ENCODE measurements at places on chromosomes 16 and 17.

DNA sequence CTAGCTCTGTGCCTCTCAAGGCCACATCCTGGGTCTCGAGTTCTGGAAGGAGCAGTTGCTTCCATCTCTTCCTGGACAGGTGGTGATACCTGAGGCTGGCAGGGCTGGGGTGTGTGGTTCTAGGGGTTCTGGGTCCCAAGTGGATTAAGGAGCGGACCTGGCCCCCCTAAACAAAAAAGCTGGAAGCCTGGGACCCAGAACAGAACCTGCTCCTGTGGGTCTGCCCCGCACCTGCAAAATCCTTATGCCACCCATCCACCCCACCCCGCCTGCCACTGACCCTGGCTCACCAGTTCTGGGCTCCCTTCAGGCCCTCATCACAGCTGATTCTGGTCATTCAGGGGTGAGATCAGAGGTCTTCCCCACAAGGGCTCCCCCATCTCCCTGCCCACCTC lies 44.8 kb downstream of the ADCY7 start:
- no peak for DNase-seq

DNA sequence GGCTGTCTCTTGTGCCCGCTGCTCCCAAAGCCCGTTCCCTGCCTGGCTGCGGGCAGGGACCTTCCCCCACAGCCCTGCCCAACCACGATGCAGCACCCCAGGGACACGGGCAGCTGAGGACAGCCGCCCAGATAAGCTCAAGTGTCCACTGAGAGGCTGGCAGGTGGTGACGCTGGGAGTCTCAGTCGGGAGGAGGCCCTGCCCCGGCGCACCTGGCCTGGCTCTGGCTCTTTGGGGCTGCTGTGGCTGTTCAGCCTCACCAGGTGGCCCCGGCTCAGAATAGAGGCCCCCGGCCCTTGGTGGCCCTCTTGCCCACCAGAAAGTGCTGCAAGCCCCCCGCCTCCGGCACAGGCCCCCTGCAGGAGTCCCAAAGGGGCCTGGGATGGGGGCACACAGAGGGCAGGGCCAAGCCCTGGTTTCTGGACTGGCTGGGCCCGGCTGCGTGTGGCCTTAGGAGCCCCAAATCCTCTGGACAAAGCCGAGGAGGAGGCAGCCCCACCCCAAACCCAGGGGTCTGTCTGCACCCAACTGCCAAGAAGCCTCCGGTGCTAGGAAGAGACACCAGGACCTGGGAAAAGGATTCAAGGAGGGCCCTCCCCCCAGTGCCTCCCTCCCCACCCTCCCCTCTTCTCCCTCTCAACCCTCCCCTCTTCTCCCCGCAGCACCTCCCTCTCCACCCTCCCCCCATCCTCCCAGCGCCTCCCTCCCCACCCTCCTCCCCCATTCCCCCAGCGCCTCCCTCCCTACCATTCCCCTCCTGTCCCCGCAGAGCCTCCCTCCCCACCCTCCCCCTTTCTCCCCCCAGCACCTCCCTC lies 5.3 kb downstream of the NTHL1 start:
- DNase-seq = no peak

- no peak for DNase-seq
Measured at GRCh38 chr16:25126820-25127232, 15.3 kb downstream of the LCMT1 start.

DNA sequence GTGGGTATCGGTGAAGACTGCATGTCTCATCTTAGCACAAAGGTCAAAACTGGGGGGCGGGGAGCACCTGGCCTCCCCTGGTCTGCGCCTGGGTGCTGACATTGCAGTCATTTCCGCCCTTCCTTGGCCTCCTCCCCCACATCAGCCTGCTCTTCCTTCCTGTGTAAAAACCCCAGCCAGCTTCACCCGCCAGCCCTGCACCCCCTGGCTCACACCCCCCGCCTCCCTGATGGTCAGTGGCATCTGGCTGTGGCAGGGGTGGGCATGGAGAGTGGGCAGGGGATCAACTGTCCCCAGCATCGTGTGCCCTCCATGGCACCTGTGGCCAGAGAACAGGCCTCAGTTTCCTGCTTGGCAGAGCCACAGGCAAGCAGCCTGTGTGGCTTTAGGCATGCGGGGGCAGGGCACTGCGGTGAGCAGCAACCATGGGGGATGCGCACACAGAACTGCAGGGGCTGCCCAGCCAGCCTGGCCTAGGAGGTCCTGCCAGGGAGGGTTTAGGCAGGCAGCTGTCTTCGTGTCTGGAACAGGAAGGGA lies 26.5 kb upstream of the LASP1NB start:
- DNase-seq = no peak

GRCh38 chr16:88005968-88006367 lies 54.7 kb downstream of the BANP start:
- DNase-seq = no peak

DNA sequence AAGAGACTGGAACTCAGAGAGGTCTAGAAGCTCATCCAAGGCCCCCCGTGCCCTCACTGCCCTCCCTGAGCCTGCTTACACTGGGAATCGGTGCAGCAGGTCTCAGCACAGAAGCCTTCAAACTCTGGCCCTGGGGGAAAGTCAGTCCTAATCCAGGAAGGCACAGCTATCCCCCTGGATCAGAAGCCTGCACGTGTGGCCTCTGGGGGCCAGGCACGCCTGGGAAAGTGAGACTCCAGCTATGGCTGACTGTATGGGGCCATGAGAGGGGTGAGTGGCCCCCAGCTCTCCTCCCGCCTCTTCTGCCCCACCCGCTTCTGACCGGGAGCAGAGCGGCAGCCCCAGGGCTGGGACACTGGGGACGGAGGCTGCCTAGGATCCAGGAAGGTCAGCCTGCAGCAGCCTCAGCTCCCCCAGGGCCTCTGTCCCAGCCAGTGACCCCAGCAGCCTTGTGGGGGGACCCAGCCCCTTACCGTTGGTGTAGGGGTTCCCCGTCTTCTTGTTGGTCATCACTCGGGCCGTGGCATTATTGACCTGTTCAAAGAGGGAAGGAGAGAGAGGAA lies 26.6 kb downstream of the ENGASE start:
- no peak for DNase-seq

GRCh38 chr16:26802965-26803364 lies 263.8 kb upstream of the C16orf82 start:
- no peak for DNase-seq

- peak; percentile 98 for DNase-seq
Measured at GRCh38 chr17:2416010-2416734, 15.3 kb upstream of the MNT start.

DNA sequence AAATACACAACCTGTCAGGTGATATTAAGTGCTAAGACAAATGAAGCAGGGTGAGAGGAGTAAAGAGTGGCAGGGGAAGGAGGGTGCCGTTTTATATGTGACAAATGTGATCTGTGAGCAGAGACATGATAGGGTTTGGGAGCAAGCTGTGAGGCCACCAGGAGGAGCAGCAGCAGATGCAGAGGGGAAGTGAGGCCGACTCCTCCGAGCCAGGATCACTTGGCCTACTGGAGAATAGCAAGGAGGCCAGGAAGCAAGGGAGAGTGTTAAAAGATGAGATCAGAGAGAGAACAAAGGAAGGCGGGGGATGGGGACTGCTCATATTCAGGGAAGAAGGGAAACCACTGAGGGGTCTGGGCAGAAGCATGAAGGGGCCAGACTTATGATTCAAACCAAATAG lies 129.4 kb downstream of the TANGO6 start:
- no peak for DNase-seq

DNA sequence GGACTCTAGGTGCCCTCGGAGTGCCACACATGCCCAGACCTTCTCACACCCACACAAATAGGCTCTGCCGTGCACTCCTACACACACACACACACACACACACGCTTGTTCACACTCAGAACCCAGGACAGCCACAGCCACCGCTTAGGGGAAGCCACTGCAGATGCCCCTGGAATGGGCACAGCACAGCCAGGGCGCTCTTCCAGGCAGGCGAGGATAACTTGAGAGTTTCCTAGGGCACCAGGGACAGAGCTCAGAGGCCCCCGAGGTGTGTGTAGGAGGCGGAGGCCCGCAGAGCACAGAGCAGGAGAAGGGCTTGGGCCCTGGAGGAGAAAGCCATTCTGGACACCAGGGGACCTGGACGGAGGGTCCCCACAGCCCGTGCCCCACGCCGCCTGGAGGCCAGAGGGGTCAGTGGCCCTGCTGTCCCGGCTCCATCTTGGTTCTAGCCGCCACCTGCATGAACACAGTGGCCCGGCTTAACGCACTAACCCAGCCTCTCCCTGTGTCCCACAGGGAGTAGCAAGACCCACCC lies 21.0 kb downstream of the TRARG1 start:
- DNase-seq = no peak

DNA sequence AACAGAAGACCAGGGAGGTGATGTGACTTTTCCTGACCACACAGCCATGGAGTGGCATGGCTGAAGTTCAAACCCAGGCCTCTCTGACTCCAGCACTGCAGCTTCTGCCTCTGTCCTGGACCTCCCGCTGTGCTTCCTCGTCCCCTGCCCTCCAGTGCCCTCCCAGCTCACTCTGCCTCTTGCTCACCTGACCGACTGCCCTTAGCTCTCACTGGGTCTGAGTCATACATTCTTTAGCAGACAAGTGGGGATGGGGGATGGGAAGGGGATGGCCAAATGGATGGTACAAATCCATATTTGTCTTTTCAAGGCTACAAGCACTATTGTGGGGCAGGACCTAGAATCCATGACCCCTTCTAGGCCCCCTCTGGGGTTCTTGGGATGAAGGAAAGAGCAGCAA lies 33.0 kb downstream of the PITPNM3 start:
- no peak for DNase-seq

DNA sequence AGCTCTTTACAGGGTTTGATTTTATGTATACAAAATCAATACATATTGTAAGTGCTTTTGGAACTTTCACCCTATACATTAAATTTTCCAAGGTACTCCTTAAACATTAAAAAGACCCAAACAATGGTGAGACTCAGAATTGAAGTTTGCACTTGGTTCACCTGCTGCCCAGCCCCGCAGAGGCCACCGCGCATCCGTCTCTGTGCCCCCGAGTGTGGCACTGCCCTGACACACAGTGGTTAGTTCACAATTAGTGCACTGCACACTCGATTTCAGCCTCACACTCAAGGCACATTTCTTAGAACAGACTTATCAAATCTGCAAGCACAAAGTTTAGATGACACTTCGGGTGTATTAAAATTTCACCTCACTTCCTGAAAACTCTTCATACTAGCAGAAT lies 38.3 kb downstream of the USP7 start:
- no peak for DNase-seq

- DNase-seq = no peak
Measured at GRCh38 chr16:7026639-7027038, 306.0 kb upstream of the RBFOX1 start.

DNA sequence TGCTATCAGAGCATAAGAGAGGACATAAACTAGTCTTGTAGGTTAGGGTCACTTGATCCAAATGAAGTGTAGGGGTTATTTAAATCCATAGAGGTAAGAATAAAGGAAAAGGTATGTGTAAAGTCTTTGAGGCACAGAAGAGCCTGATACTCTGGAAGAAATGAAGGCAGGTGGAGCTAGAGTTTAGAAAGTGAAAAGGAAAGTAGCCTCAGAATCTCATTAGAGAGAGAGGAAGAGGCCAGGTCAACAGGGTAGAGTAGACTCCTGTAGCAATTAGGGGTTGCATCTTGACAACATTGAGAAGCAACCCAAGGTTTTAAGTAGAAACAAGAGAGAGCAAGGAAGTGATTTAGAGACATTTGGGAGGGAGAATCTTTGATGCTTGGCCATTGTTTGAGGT lies 235.2 kb upstream of the SOX9 start:
- DNase-seq = no peak

DNA sequence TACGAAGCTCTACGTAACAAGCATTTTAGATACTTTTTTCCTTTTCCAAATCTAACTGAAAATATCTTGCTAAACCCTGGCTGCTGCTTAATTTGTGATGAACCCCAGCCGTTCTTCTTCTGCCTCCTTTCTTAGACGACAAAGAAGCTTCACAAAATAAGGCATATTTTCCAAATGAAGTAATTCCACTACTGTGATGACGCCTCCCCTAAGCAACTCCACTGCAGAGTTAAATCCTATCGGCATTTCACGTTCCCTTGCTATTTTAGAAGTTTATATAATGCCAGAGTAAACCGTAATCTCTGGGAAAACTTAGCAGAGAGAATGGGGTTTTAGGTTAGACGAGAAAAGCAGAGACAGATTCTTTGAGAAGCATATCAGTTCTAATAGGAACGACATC lies 683.1 kb upstream of the SALL1 start:
- DNase-seq = no peak

DNA sequence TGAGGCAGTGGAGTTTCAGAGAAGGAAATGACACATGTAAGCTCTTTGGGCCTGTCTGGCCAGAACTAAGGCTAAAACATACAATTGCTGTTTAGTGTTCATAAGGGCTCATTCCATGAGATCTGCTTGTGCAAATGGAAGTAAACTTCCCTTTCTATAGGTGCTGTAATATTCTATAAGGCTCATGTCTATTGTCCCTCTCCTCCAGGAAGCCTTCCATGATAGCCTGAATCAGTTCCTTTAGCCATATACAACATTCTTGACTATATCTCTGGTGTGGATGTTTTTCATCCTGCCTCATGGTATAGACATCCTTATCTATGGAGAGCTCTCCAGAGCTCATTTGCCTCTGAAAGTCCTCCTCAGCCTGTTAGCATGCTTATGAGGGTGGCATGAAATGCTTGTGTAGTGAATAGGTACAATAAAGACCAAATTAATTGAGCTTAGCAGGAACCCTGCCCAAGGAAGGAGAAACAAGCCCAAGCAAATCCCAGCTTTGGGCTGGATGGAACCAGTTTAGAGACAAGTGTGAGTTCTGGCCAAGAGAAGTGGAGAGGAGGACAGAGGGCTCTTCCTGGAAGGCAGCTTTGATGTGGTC lies 1.6 kb upstream of the ETV4 start:
- DNase-seq = no peak

Measured in esophagus muscularis mucosa (tissue), 4 donors.